NCI-H1417 treated with DMSO at 0.1 percent for 48 hours (cell line): ENCODE measurements at places on chromosomes 7 and 10.

GRCh38 chr7:91872069-91872468 lies 8.4 kb downstream of the MTERF1 start:
- DNase-seq: no peak

- DNase-seq: no peak
Observed at GRCh38 chr10:106981452-106982075, 182.9 kb downstream of the SORCS1 start.

DNA sequence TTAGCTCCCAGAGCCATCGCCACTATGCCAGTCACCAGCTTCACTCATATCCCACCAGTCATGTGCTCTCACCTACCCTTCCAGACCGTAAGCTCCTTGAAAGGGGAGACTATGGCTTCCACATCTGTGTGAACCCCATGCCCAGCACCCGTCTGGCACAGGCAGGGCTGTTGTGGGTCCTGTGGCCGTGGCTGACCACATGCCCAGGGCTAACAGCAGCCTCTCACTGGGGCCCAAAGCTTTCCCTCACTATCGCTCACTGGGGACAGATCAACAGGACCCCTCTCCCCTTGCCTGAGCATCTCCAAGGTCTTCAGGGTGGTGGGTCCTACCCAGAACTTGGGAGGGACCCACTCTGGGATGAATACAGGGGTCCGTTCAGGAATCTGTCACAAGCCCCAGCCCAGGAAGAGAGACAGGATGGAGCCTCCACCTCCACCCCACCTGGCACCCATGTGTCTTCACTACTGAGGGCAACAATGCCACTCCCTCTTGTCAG lies 303.9 kb downstream of the GRID1 start:
- no peak for DNase-seq

- DNase-seq: no peak
Observed at GRCh38 chr7:156334636-156335035, 305.9 kb upstream of the RNF32 start.

GRCh38 chr7:19146699-19147098 lies 1.5 kb upstream of the FERD3L start:
- no peak for DNase-seq

DNA sequence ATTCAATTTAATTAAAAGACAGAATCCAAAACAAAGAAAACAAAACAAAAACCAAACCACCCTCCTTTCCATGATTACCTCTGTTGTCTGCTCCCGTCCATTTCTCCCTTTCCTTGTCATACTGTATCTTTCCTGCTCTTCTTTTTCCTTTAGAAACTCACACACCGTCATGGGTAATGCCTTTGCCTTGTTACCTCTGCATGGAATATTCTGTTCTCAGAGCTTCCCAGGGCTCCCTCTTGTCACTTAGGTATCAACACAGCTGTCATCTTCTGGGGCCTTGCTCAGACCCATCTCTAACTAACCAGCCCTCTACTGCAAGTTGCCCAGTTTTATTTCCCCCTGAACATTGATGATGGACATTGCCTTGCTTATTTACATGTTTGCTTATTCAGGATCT lies 30.2 kb upstream of the GIMAP8 start:
- no peak for DNase-seq

DNA sequence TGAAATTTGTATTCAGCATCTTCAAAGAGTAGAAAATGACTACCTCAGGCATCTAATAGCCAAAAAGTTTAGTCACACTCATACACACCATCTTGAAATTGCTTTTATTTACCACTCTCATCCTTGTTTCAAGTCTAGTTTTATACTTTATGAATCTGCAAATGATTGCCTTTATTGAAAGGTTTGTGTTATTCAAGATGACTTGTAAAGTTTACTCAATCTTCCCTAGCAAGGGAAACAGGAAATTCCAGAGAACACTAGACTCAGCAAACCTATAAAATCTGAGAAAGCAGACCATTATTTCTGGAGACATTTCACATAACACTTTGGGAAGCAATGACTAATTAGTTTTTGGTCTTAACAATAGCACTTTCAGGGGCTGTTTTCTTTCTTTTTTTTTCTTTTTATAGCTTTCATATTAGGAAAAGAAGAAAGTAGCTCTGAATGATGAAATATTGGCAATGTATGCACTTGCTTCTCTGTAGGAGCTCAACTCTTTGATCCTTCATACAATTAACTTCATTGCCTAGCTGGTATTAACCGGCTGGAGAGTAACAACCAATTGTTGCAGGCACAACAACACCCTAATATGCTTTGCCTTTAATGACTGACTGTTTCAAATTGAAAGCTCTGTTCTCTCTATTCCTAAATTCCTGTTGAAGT lies 68.9 kb upstream of the HDAC9 start:
- no peak for DNase-seq

DNA sequence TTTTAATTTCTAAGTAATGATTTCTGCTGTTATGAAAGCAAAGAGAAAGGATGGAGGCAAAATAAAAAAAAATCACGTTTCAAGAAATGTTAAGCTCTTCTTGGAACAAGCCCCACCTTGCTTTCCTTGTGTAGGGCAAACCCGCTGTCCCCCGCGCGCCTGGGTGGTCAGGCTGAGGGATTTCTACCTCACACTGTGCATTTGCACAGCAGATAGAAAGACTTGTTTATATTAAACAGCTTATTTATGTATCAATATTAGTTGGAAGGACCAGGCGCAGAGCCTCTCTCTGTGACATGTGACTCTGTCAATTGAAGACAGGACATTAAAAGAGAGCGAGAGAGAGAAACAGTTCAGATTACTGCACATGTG lies 2.4 kb downstream of the ADRB1 start:
- DNase-seq: no peak

GRCh38 chr10:132774902-132775863 lies 10.8 kb downstream of the NKX6-2 start:
- no peak for DNase-seq

DNA sequence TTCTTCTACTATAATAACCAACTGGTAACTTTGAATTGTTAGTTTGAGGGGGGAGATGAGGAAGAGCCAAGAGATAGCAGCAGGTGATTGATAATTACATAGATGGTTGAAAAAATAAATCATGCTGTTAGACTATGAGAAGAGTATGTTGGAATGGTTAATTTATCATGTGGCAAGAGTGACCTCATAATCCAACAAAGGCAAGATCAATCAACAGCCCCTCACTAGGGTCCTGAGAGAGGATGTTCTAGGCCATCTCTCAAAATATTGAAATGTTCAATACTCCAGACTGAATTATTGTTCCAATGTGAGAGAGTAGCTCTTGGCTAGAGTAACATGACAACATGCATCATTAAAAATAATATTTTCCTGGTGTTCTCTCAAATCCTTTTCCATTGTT lies 67.9 kb downstream of the ADD3 start:
- no peak for DNase-seq

DNA sequence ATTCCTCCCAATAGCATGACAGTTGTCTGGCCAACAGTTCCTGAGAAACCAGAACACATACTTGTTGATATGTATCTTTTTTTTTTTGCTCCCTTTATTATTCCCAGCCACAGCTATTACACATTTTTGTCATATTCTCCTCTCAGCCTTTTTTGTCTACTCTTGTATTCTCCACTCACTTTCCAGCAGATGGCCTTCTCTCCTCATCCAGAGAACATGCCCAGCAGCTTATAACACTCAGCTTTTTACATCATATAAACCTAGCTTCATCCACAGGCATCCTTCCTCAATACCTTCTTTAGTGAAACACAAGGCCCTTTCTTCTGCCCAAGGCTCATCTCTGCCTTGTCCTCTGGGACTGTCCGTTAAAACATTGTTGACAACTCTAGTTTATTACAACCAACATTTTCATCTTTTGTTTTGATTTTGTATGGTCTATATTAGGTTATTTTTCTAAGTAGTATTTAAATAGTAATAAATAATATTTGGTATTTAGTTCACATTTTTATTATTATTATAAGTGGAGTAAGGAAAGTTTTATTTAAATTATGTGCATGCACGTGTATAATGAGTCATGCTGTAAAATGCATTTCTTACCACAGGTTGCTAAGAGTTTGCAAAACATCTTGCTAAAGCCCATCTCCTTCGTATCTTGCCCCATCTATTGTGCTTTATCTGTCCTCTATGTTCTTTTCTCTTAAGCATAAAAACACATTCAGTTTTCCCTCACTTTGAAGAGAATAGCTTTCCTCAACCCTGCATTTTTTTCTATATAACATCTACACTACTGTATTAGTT lies 101.5 kb downstream of the ORC5 start:
- no peak for DNase-seq

DNA sequence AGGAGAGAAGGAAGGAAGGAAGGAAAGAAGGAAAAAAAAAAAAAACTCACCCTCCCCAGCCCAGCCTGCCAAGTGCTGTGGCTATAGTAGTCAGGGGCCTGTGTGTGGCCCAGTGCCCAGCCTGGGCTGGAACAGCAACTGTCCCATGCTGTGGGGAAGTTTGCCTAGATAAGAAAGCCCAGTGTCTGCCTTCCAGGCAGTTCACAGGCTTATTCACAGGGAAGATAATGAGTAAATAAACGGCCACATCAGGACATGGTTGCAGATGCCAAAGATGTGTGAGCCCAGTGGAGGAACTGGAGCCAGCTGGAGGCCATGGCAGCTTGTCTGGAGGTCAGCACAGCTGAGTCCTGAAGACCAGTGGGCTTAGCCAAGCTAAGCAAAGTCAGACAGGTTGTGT lies 132.4 kb upstream of the FOXK1 start:
- no peak for DNase-seq

GRCh38 chr7:116802746-116803152 lies 59.6 kb upstream of the CAPZA2 start:
- DNase-seq: no peak

GRCh38 chr7:124310934-124311390 lies 278.1 kb upstream of the TMEM229A start:
- no peak for DNase-seq

- no peak for DNase-seq
Observed at GRCh38 chr7:50416527-50417182, 33.5 kb downstream of the FIGNL1 start.

DNA sequence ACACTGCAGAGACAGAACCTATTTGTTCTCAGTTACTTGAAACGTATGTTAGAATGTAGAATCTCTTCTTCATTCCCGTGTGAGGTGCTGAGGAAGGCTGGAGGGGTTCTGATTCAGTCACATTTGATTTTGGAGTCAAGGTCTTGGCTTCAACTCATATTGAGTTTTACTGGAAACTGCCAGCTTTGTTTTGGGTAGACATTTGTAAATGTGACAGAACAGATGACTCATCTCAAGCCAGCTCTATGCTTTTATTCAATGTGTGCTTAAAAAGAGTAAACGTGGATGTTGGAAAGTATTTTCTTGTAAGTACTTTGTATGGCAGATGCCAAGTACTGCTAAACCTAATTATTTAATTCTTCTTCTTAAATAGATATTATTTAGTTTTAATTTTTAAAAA lies 780.8 kb upstream of the C7orf33 start:
- DNase-seq: no peak

GRCh38 chr10:17386616-17387075 lies 67.7 kb downstream of the ST8SIA6 start:
- no peak for DNase-seq

DNA sequence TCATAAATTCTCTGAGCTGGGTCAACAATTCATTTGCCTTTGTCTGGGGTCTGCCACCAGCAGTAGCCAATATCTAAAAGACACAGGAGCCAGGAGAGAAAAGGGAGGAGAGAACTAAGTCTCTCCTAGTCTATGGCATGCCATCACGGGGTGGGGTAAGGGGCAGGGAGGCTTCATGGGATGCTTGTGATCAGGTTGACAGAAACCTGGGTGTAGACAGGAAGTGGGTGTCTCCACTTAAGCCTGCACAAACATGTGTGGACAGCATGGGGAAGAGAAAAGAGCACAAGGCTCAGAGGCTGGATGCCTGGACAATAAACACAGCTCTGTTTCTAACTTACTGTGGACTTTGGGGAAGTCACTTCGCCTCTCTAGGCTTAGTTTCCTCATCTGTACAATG lies 11.5 kb upstream of the C10orf53 start:
- DNase-seq: no peak

- DNase-seq: no peak
Observed at GRCh38 chr7:3201937-3202710, 98.9 kb upstream of the SDK1 start.

- DNase-seq: no peak
Observed at GRCh38 chr7:42214060-42214679, 22.8 kb downstream of the GLI3 start.

DNA sequence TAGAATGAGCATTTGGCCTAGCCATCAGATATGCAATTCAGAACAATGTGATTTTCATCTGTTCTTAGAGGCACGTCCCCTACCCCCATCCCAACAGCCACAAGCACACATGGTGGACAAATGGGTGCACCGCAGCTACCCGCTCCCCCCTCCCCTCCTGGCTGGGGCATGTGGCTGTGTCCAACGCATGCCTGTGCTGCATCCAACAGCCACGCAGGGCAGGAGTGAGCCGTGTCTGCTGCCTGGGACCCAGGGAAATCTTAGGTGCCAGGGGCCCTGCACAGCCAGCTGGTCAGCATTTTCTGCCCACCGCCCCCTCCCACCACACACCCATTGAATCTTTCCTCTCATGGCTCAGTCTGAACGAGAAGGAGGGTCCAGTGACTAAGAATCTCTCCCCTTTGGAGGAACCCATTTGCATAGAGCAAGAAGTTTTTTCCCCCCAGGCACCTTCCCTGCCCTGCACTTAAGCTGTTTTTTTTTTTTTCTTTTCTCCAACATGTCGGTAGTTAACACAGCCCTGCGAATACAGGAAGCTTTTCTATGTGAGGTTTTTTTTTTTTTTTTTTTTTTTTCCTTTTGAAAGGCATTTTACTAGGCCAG lies 138.9 kb downstream of the WDR11 start:
- no peak for DNase-seq

DNA sequence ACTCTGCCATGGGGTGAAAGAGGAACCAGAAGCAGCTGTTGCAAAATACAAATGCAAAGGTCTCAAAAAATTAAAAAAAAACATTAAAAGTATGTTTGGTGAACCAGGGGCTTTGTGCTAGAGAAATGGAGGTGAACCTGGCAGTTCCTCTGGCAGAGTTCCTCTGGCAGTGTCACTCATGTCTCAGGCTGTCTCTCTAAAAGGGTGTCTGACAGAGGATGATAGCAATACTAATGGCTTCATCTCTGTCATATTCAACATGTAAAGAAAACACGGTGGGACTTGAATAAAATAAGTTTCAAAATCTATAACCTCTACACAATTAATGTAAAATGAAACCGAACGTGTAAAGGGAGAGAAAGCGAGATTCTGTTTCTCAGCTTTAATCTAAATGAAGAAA lies 375.7 kb upstream of the VWC2 start:
- no peak for DNase-seq
